Stimulated activated CD4-positive, alpha-beta T cell treated with anti-CD3 and anti-CD28 coated beads, Interleukin-2, amount 100 ng/mL, for 48 hours (primary cell): ENCODE measurements at places on chromosomes 7 and 10.

GRCh38 chr7:119228482-119228881, 1004.0 kb downstream of the ANKRD7 start:
- DNase-seq, result no peak

DNA sequence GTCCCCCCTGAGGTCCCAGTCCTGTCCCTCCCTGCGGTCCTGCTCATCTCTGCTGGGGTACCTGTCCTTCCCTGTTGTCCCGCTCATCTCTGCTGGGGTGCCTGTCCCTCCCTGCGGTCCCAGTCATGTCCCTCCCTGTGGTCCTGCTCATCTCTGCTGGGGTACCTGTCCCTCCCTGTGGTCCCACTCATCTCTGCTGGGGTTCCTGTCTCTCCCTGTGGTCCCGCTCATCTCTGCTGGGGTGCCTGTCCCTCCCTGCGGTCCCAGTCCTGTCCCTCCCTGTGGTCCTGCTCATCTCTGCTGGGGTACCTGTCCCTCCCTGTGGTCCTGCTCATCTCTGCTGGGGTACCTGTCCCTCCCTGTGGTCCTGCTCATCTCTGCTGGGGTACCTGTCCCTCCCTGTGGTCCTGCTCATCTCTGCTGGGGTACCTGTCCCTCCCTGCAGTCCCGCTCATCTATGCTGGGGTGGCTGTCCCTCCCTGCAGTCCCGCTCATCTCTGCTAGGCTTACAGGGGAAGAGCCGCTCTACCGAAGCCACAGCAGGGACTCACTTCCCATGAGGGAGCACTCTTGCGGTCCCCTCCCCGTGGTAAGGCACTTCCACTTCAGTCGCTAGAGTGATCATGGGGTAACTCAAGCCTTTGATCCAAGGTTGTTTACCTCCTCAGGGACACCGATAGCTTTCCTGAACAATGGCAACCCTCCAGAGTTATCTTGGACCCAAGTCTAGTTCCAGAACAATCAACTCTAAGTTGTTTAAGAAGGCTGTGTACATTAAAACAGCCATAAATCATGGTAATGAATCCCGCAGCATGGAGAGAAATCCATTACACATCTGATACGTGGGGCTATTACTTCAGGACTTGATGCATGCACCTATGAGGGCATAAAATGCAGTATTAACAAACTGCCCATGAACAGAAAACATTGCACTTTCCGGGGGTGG, 46.8 kb upstream of the MNX1 start:
- no peak for DNase-seq

DNA sequence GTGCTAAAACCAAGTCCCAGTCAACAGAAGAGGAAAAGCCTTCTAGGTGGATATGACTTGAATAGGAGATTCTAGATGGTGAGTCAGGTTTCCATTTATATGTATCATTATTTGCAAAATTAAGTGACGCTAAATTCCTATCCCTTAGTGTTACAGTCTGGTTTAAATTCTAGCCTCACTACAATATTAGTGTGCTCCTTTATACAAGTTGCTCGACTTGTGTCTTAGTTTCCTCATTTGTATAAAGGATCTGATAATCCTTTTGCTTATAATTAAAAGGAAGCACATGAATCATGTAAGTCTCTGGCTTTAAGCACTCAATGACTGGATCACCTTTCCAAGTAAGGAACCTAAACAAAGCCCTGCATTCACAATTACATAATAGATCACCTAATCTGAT, 105.7 kb downstream of the SVOPL start:
- no peak for DNase-seq

- DNase-seq, result no peak
These were observed 39.4 kb downstream of the MMRN2 start for GRCh38 chr10:86918022-86918471.

GRCh38 chr10:127877116-127877515, 15.6 kb downstream of the CLRN3 start:
- DNase-seq, result no peak
